ENCODE measurements at places on chromosomes 2 and 18.
A peak's percentile ranks its signal among the peaks of the same experiment; 100 is the strongest.

- DNase-seq: no peak
Observed at GRCh38 chr2:150832686-150833085, 345.2 kb upstream of the RND3 start.

DNA sequence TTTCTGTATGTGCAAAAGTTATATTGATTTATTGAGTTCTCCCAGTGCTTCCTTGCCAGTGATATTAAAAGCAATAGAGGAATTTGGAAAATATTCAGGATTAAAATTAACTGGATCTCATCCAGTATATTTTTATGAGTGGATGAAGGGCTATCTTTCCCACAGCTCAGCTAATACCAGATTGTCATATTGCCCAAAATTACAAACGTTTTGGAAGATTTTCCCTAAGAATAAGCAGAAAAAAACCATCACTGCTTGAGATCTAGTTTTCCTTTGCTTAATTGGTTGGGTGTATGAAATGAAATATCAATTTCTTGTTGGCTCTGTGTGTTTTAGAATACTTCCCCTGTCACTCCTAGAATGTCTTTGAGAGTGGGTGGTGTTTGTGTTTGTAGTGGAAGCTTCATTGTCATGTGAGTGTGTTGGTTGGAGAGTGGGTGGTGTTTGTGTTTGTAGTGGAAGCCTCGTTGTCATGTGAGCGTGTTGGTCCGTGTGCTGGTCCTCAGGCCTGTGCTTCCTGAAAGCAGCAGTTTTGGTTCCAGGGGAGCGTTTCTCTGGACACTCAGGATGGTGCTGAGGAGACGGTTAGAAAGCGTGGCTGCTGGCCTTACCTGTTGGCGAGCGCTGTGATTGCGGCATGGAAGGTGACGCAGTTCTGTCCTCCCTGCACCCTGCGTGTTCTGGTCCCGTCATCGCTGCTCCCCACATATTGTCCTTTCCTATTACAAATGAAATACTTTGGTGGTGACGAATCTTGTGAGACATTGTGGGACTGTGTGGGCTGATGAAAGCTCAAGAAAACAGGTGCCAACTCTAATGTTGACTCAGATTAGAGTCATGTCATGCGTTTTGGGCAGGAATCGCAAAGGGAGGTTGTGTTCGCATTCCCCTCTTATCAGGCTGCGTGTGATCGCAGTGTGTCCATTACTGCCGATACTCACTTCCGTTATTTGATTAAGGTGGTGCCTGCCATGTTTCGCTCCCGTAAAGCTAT, 12.4 kb downstream of the ASB1 start:
- peak; percentile 29 for DNase-seq

GRCh38 chr18:59607471-59607870, 89.8 kb downstream of the CCBE1 start:
- DNase-seq: no peak

DNA sequence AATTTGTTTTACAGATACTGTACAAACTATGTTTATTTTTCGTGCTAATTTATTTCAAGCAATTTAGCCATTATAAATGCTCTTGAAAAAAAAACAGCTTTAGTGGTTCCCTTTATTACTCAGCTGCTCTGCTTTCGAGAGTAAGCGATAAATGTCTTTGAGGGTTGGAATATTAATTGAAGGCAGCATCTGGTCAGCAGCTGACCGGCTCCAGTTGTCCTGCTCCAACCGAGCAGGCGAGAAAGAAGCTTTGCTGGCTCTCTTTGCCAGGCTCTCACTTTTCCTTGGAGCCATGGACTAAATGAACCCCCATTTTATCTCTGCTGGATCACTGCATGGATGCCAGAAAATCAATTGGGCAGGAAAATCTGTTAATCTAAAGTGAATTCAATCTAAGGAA, 147.4 kb downstream of the LNPK start:
- no peak for DNase-seq

GRCh38 chr2:46887028-46887885, 28.3 kb downstream of the MCFD2 start:
- DNase-seq: no peak

DNA sequence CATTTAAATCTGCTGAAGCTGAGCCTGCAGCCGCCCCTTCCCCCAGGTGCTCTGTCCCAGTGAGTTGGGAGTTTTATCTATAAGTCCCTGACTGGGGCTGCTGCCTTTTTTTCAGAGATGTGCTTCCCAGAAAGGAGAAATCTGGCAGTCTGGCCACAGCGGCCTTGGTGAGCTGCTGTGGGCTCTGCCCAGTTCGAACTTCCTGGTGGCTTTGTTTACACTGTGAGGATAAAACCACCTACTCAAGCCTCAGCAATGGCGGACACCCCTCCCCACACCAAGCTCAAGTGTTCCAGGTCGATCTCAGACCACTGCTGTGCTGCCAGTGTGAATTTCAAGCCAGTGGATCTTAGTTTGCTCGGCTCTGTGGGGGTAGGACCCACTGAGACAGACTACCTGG, 97.3 kb downstream of the ACAA2 start:
- no peak for DNase-seq

- DNase-seq: no peak
Observed at GRCh38 chr2:33085646-33086045, 138.9 kb downstream of the LTBP1 start.

DNA sequence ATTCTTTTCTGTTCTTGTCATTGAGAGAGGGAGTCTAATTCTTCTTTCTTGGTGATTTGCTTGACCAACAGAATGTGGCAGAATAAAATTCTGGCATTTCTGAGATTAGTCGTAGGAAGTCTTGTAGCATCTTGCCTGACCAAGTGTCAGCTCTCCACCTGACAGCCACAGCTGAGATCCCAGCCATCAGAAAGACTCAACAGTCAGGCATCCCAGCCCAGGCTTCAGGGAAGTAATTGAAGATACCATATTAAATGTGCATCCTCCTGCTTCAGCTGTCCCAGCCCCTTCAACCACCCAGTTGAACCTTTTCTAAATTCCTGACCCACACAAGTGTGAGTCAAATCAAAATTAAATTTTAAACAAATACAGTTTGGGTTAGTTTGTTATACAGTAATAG, 208.3 kb downstream of the PIK3C3 start:
- no peak for DNase-seq

- no peak for DNase-seq
Observed at GRCh38 chr2:99851089-99851488, 291.3 kb downstream of the AFF3 start.

DNA sequence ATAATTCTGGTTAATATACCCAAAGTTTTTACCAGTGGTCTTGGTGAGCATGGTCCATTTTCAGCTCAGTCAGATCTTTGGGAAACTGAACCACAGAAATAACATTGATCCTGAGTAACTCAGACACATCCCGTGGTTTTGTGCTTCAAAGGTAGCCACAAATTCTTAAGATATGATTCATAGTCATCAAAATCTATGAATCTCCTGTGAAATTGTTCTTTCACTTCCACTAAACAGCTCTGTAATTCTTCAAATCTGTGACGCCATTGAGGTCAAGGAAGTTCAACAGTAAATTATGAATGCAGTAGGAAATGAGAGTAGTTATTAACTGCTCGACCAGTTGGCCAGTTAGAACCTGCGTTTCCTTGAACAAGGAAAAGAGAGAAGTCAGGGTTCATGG, 147.3 kb downstream of the IRS1 start:
- no peak for DNase-seq

DNA sequence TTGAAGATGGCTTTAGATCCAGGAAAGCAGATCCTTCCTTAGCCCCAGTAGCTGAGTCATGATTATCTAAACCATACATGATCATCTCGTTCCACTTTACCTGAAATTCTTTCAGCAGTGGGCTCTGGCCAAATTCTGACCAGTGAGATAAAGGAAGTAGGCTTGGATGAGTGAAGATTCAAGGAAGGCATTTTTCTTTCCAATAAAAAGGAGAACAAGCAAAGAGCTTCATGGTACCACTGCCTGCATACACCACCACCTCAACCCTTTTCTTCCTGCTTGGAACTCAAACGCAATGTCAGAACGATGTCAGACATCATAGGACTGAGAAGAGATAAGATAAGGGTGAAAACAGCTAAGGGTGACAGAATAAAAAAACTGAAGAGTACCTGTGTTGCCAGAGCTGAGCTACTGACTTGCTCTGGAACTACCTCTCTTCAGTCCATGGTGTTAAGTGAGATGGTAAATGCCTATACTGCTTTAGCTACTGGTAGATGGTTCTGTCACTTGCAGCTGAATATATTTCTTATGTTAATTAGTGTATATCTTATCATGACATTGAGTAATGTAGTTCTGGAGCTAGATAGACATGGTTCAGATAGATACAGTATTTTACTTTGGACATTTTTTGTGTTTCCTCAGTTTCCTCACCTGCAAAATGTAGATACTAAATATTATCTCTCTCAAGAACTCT, 58.7 kb upstream of the ACVR1 start:
- DNase-seq: no peak

DNA sequence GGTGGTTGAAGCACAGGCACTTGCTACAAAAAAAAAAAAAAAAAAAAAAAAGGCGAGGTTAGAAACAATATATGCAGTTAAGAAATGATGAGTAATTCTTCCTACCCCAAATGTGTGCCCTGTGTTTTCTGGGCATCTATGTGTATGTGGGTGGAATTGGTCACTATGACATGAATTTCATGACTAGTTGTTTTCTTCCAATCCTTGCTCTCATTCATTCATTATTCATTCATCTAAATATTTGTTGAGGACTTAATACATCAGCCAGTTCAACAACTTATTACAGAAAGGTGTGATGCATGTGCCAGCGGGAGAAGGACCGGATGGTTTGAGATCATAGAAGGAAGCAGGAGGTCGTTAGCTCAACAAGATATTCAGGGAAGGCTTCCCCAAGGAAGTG, 8.3 kb upstream of the EGR4 start:
- no peak for DNase-seq

DNA sequence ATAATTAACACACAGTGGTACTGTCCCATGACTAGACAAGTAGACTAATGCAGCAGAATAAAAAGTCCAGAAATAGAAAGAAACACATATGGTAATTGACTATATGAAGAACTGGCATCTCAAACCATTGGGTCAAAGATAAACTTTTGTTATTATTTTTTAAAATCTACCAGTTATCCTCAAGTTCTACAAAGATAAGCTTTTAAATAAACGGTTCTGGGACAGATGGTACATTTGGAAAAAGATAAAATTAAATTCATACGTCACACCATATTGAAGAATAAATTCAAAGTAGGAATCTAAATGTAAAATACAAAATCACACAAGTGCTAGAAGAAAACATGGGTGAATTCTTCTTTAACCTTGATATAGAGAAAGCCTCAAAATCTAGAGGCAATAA, 37.6 kb upstream of the PLEKHM3 start:
- no peak for DNase-seq

GRCh38 chr18:415617-416612, 84.6 kb downstream of the COLEC12 start:
- DNase-seq: no peak

GRCh38 chr18:8933714-8934284, 168.7 kb upstream of the NDUFV2 start:
- no peak for DNase-seq

DNA sequence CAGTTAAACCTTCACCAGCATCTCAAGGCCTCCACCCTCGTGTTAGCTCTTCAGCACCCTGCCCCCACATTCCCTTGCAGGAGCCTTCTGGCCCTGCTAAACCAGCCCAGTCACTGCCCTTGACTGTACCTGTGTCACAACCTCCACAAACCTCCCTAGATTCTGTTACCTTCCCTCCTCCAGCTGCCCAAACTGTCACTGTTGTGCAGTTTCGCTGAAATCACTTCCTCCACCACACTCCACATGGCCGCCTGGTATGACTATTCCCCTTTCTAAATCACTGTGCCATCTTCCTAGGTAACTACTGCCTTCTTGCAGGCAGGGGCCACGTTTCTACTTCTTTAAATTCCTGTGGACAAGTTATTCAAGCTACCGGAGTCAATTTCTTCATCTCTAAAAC, 160.2 kb downstream of the GALNT14 start:
- DNase-seq: no peak

GRCh38 chr18:23627321-23627720, 35.4 kb downstream of the ANKRD29 start:
- no peak for DNase-seq

GRCh38 chr2:154855138-154855537, 156.6 kb downstream of the KCNJ3 start:
- no peak for DNase-seq

DNA sequence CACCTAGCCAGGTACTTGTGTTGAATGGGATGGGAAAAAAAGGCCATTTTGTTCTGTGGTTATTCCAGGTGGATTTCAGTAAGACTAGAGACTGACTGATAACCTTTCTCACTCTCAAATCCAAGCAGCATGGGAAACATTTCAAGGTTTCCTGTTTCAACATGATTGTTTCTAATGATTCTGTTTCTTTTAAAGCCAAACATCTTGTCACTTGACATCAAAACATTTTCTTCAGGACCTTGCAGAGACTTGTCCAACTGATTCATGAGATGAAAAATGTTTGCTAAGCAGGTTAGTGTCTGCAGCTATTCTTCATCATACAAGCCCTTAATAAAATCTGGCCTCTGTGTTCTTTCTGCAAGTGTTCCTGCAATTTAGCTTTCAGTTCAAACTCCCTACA, 456.5 kb upstream of the CWC22 start:
- no peak for DNase-seq

GRCh38 chr2:64338910-64339500, 115.0 kb upstream of the LGALSL start:
- DNase-seq: peak; percentile 43

- no peak for DNase-seq
Observed at GRCh38 chr2:40281021-40281940, 170.6 kb downstream of the SLC8A1 start.

DNA sequence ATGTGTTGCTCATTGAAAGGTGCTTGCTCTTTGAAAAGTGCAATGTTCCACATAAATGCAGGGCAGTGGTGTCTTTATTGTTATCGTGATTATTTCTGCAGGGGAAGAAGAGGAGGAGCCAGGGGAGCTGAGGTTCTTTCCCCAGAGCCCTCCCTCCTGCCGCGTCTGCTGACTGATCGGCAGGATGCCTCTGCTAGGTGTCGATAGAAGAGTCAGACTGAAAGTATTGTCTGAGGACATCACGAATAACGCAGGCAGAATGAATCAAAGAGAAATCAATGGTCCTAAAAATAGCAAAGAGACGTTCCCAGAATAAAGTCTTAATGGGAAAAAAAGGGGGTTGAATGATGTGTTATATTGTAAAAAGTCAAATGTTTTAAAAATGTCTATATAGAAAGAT, 47.4 kb upstream of the SIX3 start:
- no peak for DNase-seq

DNA sequence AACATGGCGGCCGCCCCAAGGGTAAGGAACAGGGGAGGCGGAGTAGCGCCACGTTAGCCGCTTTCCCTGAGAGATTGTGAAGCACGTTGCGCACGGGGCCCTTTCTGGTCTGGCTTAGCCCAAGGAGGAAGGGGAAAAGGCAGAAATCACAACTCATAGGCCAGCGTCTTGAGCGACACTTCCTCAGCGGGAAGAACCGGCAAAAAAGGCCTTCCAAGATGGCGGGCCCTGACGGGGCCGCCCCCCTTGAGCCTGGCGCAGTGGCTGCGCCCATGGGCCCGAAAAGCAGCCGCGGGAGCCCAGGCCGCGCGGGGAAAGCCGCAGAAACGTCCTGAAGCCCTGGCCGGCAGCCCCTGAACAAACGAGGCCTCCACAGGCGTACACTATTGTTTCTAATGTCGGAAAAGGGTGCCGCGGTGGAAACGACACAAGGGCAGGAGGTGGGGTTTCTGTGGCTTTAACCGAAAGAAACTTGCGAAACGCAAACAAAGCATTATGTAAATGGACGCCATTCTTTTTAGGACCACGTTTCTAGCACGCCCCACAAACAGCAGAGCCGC, 919 bp upstream of the PCBP1 start:
- peak; percentile 67 for DNase-seq

Data from activated gamma-delta T cell treated with anti-CD3 and anti-CD28 coated beads, Interleukin-2, amount 50 U/mL, for 16 hours (primary cell).